ENCODE measurements at places on chromosomes 7 and 10.
A peak's percentile ranks its signal among the peaks of the same experiment; 100 is the strongest.

DNA sequence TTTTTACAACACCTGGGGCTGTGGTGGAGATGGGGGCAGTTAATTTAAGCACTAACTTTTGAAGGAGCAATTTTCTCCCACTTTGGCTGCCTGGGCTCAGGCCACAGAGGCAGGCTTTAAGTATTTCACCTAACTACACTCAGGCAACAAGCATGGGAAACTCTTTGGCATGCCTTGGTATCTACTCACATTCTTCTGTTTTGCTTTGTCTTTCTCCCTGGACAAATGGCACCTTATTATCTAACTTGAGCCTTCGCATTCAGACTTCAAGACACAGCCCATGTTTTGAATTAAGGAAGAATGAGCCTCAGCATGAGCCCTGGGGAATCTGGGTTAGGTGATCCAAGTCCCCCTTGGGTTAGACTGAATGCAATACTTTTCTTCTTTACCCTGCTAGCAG lies 31.8 kb upstream of the BMPER start:
- DNase-seq, result no peak

DNA sequence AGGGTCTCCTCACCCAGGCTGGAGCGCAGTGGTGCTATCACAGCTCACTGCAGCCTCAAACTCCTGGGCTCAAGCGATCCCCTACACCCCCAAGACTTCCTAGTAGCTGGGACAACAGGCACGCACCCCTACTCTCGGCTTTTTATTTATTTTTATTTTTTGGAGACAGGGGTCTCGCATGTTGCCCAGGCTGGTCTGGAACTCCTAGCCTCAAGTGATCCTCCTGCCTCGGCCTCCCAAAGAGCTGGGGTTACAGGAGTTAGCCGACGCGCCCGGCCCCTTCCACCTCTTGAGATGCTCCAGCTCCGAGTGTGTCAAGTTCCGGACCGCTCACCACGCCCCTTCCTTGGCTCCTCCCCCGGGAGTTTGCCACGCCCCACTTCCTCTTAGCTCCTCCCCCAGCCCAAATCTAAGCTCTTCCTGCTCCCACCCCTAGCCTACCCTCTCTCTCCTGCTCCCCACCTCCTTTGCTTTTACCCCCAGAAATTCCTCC lies 6.3 kb downstream of the NAT16 start:
- peak; percentile 38 for DNase-seq

DNA sequence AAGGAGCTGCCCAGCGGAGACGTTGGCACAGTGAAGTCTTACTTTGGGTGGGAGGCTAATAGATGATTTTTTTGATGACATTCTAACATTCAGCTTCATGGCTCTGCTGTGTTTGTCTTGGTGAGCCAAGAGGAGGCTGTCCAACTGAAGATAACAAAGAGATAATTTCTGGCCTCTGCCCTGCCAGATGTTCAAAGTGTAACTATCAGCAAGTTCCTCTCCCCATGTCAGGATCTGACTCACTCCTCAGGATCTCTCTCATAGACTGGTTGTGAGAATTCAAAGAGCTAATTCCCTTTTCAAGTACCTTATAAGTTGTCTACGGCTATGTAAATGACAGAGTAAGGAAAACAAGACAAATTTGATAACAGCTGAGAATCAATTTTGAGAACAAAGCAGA lies 1340.9 kb downstream of the XPNPEP1 start:
- no peak for DNase-seq

GRCh38 chr7:19508124-19508523 lies 200.7 kb downstream of the POLR1F start:
- DNase-seq, result no peak

DNA sequence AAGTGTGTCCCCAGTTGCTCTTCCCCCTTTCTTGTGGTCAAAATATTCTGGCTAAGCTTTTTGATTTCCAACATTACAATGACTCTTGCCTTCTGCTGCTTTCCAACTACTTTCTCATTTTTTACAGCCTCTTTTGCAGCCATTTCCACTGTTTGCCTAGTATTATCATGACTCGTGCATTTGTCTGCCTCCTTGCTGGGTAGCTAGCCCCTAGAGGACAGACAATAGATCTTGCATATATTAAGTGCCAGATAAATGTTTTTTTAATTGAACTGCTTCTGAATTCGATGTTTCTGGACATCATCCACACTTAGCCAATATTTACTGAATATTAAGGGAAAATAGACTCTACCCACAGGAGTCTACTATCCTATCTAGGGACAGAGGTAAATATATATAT lies 124.5 kb downstream of the POU6F2 start:
- DNase-seq, result no peak

Measured in stimulated activated CD4-positive, alpha-beta T cell treated with anti-CD3 and anti-CD28 coated beads, Interleukin-15, amount 100 ng/mL, for 1 hour (primary cell).